HFF-Myc (cell line): ENCODE measurements at places on chromosomes 5 and 9.

DNA sequence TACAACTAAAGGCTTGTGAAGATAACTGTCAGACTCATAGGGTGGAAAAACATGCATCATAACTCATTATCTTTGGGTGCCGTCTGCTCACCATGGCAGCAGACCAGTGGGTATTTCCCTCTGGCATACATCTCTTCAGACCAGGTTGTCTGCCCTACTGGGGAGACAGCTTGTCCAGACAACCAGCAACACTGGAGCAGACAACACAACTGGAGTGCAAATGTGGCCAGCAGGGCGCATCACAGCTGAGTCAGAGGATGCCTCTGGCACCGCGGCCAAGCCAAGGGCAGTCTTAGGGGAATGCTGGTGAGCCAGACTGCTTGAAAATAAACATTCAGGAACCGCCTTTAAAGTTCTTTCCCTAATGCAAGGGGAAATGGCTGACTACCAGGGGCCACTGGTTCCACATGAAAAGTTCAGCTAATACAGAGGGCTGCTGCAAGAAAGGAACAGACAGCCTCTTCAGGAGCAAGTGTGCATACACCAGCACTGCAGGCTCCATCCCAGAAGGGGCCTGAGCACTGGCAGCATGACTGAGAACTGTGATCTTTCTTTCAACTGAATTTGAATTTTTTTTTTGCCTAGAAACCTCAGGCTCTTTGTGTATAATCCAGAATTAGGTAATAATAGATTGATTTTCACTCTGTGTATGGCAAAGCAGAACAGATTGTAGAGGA is 77.3 kb downstream of the MAMDC2 start:
- DNase-seq = peak; percentile 76

GRCh38 chr9:128118472-128118857 is 9.1 kb downstream of the PTGES2 start:
- DNase-seq = no peak

- no peak for DNase-seq
These were observed 11.4 kb upstream of the PTGDS start for GRCh38 chr9:136965771-136966484.

DNA sequence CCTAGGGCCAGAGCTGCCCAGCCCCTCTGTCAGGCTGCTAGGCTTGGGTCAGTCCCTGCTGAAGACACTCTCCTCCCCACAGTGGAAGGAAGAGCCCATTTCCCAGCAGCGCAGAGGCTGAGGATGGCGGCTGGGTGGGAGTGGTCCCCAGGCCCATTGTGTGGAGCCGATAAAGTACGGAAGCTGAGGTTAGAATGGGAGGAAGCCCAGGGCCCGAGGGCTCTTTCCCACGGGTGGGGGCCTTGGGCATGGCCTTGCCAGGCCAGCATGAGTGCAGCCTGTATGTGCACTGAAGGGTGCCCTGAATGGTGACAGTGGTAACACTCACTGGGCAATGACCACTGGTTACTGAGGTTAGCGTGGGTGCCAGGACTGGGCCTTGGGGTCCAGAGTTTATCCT is 125.9 kb downstream of the RGS3 start:
- no peak for DNase-seq

GRCh38 chr9:109953813-109954497 is 174.0 kb downstream of the PALM2AKAP2 start:
- DNase-seq = no peak

GRCh38 chr9:2319421-2319820 is 302.2 kb upstream of the VLDLR start:
- DNase-seq = no peak

- DNase-seq = no peak
These were observed 1138.2 kb downstream of the TAF11L14 start for GRCh38 chr5:18772475-18772874.

DNA sequence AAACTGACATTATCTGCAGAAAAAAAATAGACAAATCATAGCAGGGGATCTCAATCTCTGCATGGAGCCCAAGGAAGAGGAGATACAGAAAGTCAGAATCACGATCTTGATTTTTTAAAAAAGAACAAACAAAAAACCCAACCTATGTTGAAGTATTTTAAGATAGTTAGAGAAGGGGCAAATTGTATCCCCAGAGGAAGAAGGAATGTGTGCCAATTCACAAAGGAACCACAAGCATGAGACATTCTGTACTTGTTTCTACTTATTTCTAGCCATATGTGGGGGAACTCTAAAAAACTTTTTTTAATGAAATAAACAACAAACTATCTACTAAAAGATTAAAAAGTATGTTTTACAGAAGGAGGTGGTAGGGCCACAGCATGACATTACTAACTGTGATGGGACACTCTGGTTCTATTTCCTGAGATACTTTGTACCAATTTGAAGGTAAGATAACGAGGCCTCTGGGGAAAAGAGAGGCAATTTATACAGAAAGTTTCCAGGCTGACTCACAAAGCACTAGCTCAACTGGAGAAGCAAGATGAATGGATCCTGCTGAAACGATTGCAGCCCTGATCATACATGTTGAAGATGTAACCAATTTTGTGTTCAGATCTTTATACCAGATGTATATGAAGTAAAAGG is 22.5 kb downstream of the RANBP3L start:
- DNase-seq = no peak

- no peak for DNase-seq
These were observed 8.0 kb downstream of the GAS1 start for GRCh38 chr9:86939321-86939720.

GRCh38 chr5:92003806-92004205 is 620.7 kb upstream of the ARRDC3 start:
- no peak for DNase-seq

DNA sequence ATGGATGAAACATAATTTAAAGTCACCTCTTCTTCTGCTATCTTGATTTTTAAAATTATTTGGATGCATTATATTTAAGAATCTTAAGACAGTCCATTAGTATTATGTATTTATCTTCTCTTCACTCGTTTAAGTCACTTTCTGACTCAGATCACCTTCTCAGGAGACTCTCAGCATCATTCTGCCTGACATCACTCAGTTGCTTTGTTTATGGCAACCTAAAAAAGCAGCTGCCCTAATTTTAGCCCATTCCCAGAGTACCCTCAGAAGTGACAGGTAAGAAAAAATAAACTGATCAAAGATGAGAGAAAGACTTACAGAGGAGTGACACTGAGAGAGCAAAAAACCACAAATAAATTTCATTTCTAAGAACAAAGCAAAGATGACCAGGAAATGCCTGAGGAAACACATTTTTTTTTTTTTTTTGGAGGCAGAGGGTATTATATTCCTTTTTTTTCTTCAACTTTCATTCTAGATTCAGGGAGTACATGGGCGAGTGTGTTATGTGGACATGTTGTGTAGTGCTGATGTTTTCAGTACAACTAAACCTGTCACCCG is 140.5 kb downstream of the MUSK start:
- DNase-seq = no peak

DNA sequence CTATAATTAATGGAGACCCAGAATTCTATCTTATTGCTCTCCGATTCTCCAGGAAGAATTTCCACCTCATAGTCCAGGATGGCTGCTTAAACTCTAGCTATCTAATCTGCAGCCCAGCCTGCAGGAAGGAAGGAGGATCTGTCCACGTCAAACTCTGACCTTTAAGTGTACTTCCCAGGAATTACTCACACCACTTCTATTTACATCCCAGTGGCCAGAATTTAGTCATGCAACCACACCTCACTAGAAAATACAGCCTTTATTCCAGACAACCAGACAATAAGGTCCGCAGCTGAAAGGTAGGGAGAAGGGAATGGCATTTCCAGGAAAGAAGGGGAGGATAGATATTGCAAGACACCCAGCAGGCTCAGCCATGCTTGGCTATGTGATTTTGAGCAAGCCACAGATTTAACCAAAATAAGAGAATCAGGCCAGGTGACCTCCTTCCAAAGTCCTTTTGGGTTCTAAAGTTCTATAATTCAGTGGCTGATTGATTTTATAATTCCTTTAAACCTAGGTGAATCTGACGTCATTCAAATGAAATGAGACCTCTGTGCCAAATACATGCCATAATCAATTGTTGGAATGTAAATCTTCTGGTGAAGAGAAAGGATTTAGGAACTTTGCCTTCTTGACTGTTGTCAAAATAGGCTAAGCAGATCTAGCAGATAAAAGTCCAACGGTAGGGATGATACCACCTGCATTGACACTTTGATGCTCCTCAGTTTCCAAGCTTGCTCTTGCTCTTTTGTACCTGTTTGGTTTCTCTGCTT is 3.7 kb upstream of the DENND1A start:
- peak; percentile 53 for DNase-seq

GRCh38 chr9:113837334-113837733 is 38.8 kb upstream of the ZNF618 start:
- DNase-seq = no peak

DNA sequence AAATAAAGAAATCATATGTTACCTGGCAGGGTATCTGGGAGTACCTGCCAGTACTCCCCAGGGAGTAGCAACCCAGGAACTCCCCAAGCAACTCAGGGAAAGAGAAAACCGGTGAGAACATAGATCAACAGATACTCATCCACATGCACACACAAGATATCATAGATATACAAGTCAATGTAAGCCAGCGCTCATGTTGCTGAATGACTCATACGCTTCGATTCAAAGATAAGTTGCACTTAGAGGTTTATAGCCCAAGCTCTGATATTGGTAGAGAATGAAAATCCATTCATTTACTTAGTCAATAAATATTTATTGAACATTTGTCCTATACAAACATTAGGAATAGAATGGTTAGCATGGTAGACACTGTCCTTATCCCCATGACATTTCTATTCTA is 219.1 kb upstream of the TRPC7 start:
- DNase-seq = no peak

DNA sequence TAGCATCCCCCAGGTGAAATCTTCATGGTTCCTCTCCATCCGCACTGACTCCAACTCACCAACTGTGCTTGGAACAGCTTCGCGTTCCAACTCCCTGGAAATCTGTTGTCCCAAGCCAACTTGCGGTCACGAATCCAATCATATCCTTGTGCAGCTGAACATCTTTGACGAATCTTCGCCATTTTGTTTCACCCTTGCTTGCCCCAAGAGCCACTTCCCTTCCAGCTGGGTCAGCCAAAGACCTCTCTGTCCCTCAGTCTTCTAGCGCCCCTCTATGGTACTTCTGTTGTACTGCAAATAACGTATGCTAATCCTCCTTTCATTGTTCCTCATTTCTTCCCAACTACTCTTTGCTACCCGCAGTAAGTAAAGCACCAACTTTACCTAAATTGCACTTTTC is 61.0 kb upstream of the TARS1 start:
- DNase-seq = no peak

DNA sequence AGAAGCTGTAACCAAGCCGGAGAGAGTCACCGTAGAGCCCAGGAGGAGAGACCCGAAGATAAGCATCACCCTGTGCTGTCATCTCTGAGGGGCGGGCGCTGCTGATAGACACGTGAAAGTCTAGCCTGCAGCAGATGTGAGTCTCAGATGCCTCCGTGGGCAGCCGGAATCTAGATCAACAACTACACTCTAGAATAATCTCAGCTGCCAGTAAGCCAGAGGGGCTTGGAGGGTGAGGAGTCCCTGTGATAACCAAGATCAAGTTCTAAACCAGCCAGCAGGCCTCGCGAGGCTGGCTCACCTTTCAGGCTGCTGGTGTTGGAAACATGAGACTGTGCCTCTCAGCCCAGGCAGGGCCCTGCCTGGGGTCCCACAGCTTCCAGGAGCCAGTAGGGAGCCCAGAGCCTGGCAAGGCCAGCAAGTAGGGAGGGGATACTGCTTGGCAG is 54.1 kb downstream of the DAPK1 start:
- no peak for DNase-seq

DNA sequence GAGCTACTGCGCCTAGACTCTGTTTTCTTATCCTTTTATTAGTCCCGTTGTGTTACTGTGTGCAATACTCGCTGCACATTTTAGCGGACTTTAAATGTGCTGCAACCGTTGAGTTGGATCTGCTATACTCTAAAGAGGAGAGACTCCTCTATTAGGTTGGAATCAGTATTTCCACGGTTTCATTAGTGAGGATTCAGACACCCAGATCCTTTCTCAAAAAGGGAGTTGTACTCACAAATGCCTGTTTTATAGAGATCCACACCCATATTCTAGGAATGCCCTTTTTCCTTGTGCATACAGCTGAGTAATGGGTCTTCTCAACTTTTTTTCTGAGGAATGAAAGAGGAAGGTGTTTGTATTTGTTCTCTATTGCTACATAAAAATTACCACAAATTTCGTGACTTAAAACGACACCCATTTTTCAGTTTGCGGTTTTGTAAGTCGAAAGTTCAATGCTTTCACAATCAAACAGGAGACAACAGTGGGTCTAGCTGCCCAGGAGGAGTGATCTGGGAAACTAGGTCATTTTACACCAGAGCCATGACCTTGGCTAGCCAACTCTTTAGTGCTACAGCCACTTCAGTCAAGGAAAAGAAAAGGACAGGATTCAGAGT is 52.8 kb upstream of the SLC44A1 start:
- DNase-seq = no peak

GRCh38 chr5:133192716-133193115 is 140.9 kb downstream of the HSPA4 start:
- no peak for DNase-seq

- no peak for DNase-seq
These were observed 13.6 kb downstream of the UBE2D2 start for GRCh38 chr5:139574641-139575312.

DNA sequence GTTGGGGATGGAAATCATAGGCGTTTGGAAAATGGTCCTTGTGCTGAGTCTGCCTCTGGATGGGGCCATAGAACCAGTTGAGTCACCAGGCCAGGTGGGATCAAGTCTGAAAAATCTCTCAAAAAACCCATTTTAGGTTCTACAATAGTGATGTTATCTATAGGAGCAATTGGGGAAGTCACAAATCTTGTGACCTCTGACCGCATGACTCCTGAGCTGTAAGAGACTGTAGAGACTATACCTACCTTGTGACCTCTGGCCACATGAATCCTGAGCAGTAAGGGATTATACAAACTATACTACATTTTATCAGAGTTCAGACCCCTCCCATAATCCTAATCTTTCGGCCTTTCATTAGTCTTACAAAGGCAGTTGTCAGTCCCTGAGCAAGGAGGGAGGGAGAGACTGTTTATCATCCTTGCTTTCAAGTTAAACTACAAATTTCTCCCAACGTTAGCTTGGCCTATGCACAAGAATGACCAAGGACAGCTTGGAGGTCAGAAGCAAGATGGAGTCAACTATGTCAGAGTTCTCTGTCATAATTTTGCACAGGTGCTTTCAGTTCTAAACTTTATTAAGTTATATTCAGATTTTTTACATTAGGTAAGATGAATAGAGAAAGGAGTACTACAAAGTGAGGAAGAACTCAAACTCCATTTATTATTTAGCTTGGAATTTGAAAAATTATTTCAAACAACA is 11.5 kb upstream of the JMY start:
- no peak for DNase-seq

- DNase-seq = no peak
These were observed 896 bp downstream of the RIGI start for GRCh38 chr9:32524892-32525708.

DNA sequence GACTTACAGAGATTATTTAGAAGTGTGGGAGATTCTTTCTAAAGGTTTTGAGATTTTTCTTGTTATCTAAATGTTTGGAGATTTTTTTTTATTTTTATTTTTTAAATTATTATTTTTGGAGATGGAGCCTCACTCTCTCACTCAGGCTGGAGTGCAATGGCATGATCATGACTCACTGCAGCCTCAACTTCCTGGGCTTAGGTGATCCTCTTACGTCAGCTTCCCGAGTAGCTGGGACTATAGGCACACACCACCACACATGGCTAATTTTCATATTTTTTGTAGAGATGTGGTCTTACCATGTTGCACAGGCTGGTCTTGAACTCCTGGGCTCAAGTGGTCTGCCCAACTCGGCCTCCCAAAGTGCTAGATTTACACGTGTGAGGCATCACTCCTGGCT is 694.5 kb downstream of the TLE1 start:
- peak; percentile 3 for DNase-seq

- DNase-seq = no peak
These were observed 105.7 kb upstream of the RAD23B start for GRCh38 chr9:107177243-107177839.

GRCh38 chr9:26462213-26462612 is 430.4 kb downstream of the CAAP1 start:
- no peak for DNase-seq
